ENCODE measurements at places on chromosomes 5 and 9.

GRCh38 chr9:15374310-15374709 is 48.4 kb upstream of the SNAPC3 start:
- no peak for DNase-seq

- DNase-seq: no peak
These were observed 50.2 kb downstream of the CSNK1A1 start for GRCh38 chr5:149500922-149501582.

- no peak for DNase-seq
These were observed 526.9 kb downstream of the DTWD2 start for GRCh38 chr5:118461436-118461835.

DNA sequence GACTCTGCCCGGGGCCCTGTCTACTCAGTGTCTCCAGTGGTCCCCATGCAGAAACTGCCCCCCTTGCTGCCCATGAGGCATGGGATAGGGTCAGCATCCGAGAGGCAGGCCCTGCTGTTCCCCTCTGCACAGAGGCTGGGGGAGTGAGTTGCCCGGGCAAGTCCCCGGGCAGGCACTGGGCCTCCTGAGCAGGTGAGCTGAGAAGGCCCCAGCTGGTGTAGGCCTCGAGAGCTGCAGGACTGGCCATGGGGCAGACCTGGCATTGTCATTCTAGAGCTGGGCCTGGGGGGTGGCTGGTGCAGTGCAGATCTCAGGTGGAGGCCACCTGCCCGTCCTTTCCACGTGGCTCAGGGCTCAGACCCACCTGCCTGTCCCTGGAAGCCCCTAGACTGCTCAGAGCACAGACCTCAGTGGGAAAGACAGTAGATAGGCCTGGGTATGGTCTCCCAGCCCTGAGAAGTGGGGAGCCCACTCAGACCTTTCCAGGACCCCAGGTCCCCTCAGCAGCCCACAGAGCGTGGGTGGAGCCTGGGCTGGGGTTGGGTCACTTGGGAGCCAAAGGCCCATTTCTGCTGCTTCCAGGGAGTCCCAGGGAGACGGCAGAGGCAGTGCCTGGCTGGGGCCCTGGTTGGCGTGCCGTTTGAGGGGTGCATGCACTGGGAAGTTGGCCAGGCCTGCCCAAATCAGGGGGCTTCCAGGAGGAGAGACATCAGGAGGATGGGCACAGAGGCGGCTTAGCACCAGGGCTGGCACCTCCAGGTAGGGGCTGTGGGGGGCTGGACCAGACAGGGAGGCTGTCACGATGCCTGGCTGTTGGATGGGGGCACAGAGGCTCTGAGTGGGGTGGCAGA is 4.8 kb upstream of the NOTCH1 start:
- no peak for DNase-seq

- no peak for DNase-seq
These were observed 144.8 kb downstream of the GADD45G start for GRCh38 chr9:89749500-89750116.

DNA sequence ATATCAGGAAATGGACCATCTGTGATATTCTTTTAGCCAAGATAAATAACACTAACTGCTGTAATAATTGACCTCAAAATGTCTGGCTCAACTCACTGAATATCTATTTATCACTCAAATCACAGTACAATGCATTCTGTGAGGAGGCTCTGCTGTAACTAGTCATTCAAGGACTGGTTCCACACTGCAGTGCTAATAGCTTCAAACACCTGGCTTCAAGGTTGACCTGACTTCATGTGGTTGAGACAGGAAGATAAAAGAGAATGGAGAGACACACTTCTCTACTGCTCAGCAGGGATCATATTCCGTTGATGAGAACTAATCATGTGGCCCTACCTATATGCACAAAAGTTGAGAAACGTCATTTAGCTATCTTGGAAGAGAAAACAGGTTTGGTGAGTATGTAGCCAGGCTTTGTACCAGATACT is 3.4 kb upstream of the RHOBTB3 start:
- no peak for DNase-seq

GRCh38 chr5:78574131-78574673 is 74.4 kb downstream of the LHFPL2 start:
- no peak for DNase-seq

GRCh38 chr9:83554278-83554677 is 16.1 kb upstream of the FRMD3 start:
- DNase-seq: no peak

DNA sequence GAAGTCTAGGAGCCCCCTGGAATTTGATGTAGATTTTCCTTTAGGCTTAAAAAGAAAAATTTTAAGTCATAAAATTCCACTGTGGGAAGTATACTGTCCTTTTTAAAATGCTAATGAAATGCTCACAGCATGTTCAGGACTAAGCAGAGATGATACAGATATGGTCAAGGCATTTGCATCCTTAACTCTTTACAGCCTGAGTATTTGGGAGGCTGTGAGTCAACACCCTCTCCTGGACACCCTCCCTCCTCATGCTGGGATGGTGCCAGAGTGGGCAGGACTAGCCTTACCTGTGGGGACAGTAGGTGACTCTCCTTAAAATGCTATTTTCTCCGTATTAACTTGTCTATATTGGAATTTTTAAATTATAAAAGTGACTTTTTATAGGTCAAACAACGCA is 197.4 kb upstream of the ELL2 start:
- no peak for DNase-seq

DNA sequence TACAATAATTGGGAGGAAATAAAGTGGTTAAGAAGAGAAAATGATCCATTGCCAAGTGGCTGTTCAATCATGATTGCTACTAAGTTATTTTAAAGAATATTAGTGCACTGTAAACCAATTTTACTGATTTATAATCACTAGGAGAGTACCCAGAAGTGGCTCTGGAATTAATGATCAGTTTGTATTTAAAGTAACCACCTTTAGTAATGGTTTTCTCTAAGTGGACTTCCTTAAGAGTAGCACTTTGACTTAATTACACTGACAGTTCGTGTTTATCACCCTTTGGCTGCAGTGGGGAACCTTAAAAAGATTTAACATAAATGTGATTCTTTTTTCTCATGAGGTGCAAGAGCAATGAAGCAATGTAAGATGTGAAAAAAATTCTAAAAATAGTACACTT is 310.8 kb downstream of the CDH12 start:
- no peak for DNase-seq

- no peak for DNase-seq
These were observed 15.6 kb upstream of the FOXD1 start for GRCh38 chr5:73464016-73464745.

DNA sequence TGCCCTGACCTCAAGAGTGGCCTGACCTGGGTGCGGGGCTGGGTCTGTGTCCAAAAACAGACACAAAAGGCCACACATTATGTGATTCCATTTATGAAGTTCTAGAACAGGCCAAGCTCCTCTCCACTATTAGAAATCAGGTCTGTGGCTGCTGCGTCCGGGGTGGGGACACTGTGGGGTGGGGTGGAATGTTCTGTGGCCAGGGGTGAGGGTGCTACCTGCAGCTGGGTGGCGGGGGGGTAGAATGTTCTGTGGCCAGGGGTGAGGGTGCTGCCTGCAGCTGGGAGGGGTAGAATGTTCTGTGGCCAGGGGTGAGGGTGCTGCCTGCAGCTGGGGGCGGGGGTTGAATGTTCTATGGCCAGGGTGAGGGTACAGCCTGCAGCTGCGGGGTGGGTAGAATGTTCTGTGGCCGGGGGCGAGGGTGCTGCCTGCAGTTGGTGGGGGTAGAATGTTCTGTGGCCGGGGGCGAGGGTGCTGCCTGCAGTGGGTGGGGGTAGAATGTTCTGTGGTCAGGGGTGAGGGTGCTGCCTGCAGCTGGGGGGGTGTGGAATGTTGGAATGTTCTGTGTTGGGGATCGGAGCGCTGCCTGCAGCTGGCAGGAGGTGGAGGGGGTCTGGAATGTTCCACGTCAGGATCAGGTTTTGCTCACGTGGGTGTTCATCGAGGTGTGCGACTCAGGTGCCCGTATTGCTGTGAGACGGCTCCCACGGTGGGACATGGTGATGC is 8.3 kb downstream of the LCN12 start:
- DNase-seq: no peak

DNA sequence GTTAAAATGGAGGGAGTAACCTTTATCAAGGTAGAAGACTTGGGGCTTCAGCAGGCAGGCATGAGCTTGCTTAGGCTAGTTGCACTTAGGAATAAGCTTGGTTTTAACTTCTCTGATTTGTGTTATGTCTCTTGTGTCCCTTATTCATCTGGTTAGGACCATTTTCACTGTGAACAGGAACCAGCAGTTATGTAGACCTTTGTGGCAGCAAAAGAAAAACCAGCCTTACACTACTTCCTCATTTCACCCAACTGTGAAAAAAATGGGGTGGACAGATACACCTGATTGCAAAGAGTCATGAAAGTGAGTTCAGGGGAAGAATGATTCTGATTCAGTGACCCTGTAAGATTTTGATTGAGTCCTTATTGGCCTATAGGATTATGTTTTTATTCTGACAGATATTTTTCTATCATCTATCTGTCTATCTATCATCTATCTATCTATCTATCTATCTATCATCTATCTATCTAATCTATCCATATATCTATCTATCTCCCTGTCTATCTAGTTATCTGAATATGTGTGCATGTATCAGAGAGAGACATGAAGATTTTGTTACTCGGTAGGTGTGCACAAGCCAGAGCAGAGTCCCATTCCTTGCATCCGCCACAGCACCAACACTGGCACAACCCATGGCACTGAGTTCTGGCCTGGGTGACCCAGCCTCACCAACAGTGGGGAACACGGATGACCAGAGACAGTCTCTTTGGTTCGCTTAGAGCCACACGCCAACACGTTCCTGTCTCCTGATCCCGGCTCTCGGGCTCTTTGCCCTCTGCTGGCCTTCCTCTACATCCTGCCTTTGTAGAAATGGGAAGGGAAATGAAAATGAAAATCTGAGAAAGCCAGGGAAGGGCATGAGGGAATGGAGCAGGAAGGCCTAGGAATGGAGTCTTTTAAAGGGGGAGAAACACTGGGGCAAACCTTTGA is 1.3 kb upstream of the ZNF366 start:
- DNase-seq: no peak

DNA sequence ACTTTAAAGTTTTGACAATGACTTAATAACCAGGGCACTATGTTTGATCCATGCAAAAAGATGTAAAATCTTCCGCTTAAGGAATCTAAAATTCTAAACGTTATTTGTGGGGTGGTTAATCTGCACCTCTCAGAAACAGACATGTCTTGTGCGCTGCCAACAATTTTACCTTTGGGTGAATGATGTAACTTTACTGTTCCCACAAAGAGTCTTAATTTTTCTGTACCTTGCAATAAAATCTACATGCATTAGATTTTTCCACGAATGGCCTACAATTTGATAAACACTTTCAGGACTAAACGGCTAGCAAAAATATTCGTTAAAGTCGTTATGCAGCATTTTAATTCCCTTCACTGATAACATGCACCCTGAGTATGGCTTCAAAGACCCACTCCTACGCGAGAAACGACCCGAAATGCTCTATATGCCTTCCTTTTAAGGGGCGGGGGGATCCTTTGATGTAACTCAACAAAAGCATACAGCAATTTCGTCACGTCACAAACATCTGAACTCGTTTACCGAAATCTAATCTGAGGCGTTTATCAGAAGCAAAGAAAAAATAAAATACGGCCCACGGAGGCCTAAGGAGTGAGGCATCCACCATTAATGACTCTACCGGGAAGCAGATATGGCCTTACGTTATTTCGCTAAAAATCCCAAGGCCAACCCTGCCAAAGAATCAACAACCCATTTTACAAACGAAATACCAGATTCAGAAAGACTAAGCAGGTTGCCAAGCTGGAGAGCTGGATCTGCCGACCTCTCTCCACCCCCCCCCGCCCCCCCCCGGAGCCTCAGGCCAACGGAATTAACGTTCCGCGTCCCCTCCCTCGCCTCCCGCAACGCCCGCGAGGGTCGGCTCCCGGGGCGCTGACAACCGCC is 621 bp downstream of the AK6 start:
- no peak for DNase-seq

DNA sequence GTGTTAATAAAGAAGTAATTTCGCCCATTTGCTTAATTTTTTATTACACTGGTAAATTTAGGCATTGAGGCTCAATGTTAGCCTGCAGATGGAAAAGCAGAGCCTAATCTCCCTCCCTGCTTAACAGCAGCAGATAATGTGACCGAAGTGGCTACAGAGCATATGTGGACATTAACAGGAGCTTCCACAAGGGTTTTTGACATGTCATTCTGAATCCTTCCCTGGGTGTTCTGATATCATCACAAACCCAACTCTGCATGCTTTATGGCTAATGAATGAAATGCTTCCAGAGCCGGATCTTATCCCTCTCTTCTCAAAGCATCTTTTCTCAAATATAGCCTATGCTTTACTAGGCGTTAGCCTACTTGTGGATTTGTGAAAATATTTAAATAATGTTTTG is 208.6 kb downstream of the CAAP1 start:
- DNase-seq: no peak

DNA sequence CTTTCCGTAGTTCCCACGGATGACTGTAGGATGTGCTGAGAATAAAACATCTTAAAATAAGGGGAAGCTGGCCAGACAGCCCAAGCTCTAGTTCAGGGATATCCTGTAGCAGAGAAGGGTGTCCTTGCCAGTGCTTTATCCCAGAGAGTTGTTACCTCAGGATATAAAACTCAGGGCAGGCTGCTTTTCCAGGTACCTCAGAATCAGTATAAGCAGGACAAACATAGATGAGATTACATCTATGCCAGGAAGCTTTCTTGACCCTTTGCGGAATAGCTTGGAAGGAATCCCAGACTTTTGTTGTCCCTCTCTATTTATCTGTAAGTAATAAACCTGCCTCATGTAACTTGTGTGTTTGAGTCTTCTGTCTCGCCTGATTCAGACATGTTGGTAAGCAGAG is 565.7 kb downstream of the PRDM9 start:
- DNase-seq: no peak

GRCh38 chr5:50744776-50745175 is 78.3 kb downstream of the PARP8 start:
- no peak for DNase-seq

DNA sequence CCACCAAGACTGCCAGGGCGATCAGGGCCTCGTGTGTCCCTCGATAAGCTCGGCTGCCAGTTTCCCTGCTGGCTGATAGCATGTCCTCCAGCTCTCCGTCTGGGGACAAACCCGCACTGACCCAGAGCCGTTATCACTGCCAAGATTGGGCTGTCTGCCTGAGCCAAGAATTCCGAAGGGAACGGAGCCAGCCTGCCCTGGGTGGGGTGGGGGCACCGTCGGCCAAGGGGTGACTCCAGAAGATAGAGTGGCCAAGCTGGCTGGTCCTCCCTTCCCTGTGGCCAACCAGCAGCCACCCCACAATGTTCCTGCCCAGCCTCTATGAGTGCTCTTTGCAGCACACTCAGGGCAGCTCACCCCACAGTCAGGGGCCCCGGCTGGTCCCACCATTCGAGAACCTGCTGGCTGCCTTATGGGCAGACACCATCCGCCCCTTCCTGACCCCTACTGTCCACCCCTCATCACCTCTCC is 29.4 kb downstream of the HRH2 start:
- no peak for DNase-seq

GRCh38 chr5:87116825-87117512 is 150.7 kb upstream of the RASA1 start:
- DNase-seq: no peak

DNA sequence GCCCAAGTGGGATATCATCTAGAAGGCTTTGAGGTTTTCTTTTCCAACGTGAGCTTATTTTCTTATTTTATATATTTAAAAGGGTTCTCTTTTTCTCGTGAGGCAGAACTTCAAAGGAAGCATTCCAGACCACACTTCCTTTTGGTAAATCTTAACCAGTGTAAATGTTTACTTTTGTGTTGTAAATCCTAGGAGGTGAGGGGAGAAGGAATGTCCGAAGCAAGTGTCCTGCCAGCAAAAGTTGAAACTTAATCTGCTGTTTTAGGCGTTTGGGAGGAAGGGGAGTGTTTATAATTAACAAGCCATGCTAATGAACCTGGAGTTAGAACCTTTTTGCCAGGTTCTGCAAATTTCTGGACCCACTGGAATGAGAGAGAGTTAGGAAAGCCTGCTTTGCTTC is 37.9 kb downstream of the WWC1 start:
- no peak for DNase-seq

- DNase-seq: no peak
These were observed 382.6 kb upstream of the DAP start for GRCh38 chr5:11143456-11144267.
